Stimulated activated CD8-positive, alpha-beta memory T cell treated with anti-CD3 and anti-CD28 coated beads, Interleukin-4, amount 100 ng/mL, for 1 hour (primary cell): ENCODE measurements at places on chromosomes 6 and 20.

GRCh38 chr6:132932588-132932987 lies 118.2 kb downstream of the RPS12 start:
- DNase-seq = no peak

- no peak for DNase-seq
These were observed 920.2 kb downstream of the GRIK2 start for GRCh38 chr6:102313699-102314098.

- no peak for DNase-seq
These were observed 46.7 kb upstream of the CLIC5 start for GRCh38 chr6:46062312-46062711.

DNA sequence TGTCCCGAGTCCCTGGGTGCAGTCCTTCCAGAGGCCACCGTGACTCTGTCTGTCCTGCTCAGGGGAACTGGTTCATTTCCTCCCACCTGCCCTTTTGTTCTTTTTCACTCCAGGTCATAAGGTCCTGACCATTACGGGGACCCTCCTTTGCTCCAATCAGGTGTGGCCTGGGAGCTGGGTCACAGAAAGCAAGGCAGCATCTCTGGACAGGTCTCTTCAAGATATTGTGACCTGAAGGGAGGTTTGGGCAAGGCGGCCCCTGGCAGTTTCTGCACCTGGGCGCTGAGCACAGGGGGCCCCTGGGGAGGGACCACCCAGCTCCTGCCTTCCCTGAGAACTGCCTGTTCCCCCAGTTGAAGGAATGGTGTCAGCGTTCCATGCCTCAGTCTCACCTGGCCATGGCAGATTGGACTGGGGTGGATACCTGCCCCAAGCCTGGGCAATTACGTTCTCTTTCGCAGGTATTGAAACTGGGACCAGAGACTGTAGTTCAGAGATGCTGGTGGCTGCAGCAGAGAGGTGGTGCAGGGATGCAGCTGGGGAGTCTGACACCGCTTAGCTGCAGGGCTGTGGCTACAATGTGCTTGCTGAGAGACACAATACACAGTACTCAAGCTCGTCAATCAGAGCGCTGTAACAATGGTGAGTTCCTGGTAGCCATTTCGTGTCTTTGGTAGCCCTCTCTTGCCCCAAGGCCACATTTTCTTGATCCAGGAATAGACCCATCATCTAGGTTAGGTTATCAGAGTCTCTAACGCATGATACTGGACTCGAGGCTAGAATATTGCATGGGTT lies 15.6 kb upstream of the NELFCD start:
- DNase-seq = no peak

- DNase-seq = no peak
These were observed 60.8 kb downstream of the OGFRL1 start for GRCh38 chr6:71349395-71349794.
